ENCODE measurements at places on chromosomes 1 and 21.

- DNase-seq = no peak
Observed at GRCh38 chr1:245079021-245079609, 75.7 kb upstream of the KIF26B start.

GRCh38 chr1:193438312-193438711 lies 251.9 kb upstream of the B3GALT2 start:
- no peak for DNase-seq

- peak; percentile 95 for DNase-seq
Observed at GRCh38 chr1:228697207-228698016, 37.9 kb upstream of the RHOU start.

GRCh38 chr1:116002781-116003420 lies 26.6 kb downstream of the SLC22A15 start:
- DNase-seq = no peak

- no peak for DNase-seq
Observed at GRCh38 chr1:173997791-173998190, 24.4 kb downstream of the RC3H1 start.

DNA sequence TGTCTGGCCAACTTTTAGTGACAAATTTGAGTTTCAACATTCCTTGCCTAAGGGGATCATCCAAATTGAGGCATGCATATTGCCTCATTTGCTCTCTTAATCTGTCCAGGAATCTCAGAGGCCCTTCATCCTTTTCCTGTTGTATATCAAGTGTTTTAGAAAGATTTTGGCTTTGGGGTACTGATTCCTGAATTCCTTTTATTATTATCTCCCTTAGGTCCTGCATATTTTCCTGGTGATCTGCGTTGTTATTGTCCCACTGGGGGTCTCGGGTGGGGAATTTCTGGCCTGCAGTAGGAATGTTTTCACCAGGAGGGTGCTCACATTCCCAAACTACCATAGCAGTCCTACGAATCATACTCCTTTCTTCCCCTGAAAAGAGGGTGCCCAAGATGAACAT lies 4.4 kb upstream of the AADACL3 start:
- DNase-seq = no peak

DNA sequence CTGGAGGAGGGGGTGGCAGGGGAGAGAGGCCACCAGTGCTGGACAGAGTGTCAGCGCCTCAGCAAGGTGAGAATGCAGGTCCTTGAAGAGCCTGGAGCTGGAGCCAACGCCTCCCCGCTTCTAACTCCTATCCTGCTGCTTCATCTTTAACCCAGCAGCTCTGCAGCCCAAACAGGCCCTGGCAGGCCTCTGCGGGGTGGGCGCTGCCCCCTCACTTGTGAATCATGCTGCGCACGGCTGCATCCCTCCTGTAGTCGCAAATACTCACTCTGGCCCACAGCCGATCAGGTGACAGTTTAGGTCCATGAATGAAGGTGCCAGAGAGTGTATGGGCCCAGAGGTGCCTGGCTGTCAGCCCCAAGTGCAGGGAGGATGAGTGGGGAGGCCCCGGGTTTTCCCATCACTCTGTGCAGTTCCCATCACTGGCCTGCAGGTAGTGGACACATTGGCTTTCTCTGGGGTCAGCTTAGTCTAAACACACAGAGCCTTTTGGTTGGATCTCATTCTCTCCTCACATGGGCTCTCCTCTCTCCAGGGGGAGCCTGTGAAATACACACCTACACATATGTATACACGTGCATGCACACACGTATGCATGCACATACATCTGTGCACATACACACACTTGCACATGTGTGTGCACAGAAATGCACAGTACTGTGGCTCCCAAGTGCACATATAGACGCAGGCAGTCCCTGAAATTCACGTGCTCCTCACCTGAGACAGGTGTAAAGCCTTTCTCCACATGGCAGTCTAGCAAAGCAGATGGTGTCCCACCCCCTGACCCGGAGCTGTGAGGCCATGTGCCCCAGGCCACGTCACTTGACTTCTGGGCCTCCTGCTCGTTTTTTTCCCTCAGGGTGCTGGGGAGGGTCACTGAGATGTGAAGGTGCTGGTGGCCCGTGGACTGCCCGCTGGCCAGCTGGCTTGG lies 52.0 kb downstream of the TRIM11 start:
- DNase-seq = no peak

DNA sequence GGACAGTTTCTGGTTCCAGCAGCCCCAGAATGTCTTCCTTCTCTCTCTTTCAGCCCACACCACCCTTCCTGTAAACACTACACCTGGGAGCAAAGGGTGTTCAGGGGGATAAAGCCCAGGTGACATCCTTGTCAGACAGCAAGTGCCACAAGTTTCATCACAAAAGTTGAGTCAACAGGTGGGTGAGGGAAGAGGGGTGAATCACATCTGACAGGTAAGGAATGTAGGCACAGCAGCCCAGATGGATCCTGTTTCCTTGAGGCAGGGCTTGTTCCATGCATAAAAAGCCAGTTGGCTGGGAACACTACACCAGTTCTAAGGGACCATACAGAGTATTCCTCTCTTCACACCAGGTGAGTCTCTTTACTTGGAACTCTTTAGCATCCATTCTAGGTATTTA lies at the start of gene SPRR1B:
TSS of gene SPRR1B (plus strand) at position 309 of the 400 bp plus-strand sequence. CDS start 1,143 bp downstream, outside the sequence.
- DNase-seq = no peak

DNA sequence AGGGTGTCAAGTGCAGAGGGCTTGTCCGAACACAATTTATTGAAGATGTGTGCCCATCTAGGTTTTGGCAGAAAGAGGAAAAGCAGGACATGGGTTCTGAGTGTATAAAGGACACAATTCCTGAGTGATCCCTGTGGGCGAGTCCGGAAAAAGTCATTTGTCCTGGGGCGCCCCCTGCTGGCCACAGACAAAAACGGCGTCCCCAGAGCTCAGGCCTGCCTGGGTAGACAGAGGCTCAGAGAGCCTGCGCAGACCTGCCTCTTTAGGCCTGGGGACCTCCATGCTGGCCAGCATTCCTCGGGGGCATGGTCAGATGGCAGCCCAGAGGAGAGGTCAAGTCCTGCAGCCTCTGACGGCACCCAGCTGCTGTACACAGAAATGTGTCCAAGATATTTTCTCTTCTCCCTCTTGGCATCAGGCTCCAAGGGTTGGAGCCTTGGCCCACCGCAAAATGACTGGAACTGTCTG lies 65.5 kb upstream of the LRP8 start:
- DNase-seq = no peak

DNA sequence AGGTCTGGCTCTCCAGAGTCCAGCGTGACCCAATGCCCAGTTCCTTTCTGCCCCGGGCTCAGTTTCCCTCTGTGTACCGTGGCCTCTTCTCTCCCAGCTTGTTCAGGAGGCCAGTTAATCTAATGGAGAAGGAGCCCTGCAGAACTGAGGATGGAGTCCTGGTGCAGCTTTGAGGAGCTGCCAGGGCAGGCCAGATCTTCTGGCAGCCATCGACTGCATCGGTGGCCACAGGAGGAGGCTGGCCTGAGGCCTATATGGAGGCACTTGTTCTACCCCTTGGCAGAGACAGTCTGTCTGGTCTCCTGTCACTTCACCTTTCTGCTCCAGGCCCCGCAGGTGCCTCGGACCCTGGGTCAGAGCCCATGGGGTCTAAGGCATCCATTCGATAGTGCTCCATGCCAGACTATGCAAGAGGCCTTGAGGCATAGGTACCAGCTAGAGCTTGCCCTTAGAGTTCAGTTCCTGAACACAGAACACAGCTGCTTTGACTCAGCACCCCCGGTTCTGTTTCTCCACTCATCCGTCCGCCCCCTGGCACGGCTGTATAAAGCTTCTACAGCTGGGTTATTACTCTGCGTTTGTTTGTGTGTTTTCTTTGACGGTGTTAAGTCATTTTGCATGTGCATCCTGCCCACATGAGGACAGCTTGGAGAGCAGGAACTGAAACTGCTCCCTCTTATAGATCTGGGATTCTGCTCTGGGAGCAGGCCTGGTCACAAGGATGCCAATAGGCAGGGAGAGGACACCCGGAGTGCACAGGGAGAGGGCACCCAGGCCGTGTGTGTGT lies 18.5 kb upstream of the LRRN2 start:
- DNase-seq = no peak

DNA sequence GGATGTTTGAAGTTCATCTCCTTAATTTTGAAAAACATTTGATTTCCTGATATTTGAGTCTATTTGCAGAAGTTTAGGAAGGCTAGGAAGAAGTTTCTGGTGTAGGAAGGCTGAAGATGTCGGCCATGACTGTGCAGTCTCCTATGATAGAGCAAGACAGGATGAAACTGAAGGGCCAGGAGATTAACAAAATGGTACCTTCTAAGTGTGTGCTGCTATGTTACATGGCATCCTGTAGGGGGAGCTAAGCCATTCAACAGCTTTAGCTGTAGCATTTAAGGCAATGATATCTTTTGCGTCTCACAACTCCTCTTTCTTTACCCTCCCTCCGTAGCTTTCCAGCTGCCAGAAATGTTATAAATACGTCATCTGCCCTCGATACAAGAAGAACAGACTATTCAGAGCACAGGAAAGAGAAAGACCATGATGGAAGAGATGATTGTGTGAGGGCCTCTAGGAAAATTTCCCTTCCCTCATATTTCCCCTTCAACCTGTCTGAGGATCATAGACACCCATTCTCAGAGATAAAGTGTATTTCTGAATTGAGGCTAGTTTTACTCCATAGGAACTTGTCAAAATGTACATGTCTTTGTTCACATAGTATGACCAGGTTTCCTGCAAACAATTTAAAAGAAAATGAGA lies 61.1 kb downstream of the XCL1 start:
- peak; percentile 3 for DNase-seq

DNA sequence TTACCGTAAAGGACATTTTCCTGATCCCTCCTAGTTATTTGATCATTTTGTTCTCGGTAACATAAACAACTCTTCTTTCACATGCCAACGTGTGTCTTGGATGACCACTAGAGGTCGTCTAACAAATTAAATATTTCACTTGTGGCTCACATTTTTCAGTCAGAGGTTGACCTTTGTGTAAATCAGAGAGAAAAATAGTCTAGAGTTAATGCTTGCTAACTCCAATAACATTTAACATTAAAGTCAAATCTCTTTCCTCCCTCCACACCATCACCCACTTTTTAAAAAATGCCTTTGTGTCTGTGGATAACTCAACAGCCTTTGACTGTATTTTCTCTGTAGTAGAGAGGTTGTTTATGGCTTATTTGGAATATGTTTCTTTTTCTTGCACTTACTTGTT lies 220.5 kb upstream of the B3GALT2 start:
- no peak for DNase-seq

DNA sequence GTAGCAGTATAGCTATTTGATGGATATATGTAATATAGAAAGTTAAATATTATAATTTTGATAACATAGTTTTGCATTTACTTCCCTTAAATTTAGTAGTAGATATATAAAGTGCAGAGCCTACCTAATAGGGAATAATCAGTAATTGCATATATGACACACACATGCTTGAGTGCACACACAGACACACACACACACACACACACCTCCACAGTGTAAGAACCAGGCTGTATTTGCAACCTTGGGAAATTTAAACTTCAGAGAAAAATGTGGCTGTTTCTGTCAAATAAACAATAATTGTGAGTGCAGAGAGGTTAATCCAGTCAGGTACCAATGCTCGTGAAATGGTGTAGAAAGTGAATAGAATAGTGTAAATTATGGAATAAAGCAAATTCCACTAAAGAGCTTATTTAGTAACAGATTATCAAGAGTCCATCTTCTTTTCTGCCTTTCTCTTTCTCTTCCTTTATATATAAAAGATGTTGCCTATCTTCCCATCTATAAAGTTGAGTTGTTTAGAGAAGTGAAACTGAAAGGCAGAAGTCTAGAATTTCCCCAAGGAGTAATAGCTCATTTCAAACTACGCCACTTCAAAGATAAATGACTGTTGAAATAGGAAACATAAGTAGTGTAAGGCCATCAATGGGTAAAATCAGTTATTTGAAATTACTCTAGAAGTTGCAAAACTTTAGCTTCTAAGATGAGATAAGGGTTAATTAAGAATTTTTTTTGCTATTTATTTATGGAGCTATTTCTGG lies 273.7 kb downstream of the SRGAP2C start:
- DNase-seq = peak; percentile 64

DNA sequence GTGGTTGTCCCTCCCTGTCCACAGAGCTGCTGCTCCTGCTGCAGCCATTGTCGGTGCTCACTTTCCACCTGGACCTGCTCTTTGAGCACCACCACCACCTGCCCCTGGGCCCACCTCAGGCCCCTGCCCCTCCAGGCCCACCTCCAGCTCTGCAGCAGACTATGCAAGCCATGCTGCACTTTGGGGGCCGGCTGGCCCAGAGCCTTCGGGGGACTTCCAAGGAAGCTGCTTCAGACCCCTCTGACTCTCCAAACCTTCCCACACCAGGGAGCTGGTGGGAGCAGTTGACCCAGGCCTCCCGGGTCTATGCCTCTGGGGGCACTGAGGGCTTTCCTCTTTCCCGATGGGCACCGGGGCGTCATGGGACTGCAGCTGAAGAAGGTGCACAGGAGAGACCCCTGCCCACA lies 5.9 kb downstream of the RUSC1 start:
- no peak for DNase-seq

- DNase-seq = no peak
Observed at GRCh38 chr1:244384066-244384465, 67.6 kb downstream of the ADSS2 start.

GRCh38 chr1:178051071-178051470 lies 42.8 kb upstream of the RASAL2 start:
- DNase-seq = no peak

DNA sequence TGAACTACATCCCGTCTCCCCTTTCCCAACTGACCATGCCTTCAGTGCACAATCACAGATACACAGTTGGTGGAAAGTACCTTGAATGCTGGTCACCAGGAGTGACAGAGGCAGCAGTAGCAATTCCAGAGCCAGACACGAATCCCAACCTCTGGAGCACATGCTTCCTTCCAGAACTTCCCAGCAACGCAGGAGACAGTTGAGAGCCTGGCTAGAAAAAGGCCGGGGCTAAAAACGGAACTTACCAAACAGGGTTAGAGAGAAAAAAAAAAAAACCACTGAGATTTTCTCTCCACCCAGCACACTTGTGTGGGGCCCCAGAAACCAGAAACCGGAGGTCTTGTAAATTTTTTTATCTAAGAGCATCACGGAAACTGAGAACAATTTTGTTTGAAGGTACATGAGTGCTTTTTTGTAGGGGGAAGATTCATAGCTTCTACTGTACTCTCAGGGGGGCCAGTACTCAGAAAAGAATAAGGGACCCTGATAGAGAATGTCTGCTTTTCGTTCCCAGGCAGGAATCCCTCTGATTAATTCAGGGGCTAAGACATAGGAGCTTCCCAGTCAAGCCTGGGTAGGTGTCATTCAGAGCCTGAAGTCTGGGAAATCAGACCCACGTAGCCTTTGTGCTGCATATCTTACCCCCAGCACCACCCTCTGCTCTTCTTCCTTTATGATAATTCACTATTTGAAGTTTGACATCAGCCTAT lies at the start of gene CD48:
TSS of gene CD48 (minus strand) at position 221 of the 710 bp plus-strand sequence. CDS start at position 162, 59 bp downstream.
- no peak for DNase-seq

- no peak for DNase-seq
Observed at GRCh38 chr21:34550182-34550799, 38.3 kb upstream of the KCNE1 start.

- no peak for DNase-seq
Observed at GRCh38 chr1:171263901-171264300, 15.6 kb downstream of the FMO1 start.

GRCh38 chr1:183517401-183517800 lies 45.1 kb downstream of the SMG7 start:
- DNase-seq = no peak

- no peak for DNase-seq
Observed at GRCh38 chr1:14957375-14958098, 196.0 kb upstream of the TMEM51 start.

GRCh38 chr1:178486100-178487069 lies 10.4 kb downstream of the CLEC20A start:
- no peak for DNase-seq

- no peak for DNase-seq
Observed at GRCh38 chr1:8704866-8705506, 112.5 kb downstream of the RERE start.

Data from HL-60 (cell line).